ENCODE measurements at places on chromosomes 5 and 9. TPM values are rescaled to one million over a fixed set of nuclear protein-coding genes. Genes with fewer than 3 reads are reported as not detected.

Gene ALDH1A1
- total RNA-seq, result not detected

Gene SPINK1
- total RNA-seq, result not detected

Gene SLC45A2
- total RNA-seq, result 0.19 TPM

Gene PIP5KL1
- total RNA-seq, result 4.1 TPM

DNA sequence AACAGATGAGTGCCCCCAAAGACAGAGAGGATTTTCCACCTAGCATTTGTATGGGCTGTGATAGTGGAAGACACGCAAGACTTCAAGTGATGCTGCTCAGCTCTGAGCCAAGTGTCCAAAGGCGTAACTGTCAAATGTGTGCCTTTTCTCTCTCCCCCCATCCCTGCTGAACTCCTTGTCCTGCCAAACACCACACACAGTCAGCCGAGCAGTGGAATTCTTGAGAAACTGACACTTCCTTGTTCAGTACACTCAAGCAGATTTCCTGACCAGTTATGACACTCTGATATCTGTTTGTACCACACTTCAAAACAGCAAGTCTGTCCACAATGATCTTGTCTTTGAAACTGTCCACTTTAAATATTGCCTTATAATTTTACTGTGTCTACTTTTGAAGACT is 166.4 kb downstream of the PIK3R1 start:
- DNase-seq, result no peak

DNA sequence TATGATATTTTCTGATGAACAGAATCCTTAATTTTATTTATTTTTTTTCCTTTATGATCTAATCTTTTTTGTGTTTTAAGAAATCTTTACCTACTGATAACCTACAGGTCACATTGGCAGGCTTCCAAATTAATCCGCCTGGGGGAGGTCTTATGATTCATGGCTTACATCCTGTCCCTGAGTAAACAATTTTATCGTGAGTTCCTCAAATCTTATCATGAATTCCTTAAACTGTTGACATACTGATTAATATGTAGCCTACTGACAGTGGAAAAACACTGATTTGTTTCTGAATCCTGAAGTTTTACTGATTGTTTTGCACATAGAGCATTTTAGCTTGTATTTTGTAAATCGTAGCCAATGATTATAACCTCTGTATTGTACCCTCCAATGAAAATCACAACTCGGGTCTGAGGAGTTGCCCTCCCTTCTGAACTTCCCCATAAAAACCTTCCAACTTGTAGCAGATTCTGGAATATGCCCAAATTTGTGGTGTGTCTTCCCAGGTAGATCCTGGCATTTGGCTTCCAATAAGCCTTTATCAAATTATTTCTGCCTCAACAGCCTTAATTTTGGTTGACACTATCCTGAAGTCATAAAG is 105.6 kb downstream of the VCAN start:
- no peak for DNase-seq

DNA sequence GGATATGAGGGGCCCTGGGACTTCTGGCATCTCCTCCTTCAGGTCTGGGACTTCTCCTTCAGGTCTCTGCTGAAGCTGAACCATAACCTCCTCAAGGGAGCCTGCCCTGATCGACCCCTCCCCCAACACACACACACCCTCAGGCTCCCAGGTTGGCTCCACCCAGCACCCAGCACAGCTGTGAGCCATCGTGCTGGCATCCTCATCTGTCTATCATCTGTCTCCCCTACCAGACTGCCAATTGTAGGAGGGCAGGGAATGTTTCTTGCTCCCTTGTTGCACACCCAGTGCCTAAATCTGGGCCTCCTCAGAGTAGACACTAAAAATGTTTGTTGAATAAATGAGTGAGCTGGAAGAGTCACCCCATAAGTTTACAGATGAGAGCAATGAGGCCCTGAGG is 71.4 kb downstream of the LRSAM1 start:
- DNase-seq, result no peak

DNA sequence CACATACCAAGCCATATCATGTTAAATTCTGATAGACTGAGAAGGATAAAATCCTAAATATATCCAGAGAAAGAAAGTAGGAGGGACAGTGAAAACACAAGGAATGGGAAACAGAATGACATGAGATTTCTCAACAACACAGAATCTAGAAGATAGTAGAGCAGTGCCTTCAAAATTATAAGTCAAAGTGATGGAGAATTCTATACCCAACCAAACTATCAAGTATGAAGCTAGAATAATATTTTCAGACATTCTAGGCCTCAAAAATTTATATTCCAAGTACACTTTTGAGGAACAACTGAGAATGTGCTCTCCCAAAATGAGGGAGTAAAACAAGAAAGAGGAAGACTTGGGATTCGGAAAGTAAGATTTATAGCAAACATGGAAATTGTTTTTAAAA is 10.9 kb upstream of the TTLL11 start:
- no peak for DNase-seq

GRCh38 chr5:35229076-35230037 is 930 bp downstream of the PRLR start:
- DNase-seq, result no peak

GRCh38 chr9:134627417-134628353 is 13.9 kb upstream of the COL5A1 start:
- no peak for DNase-seq

GRCh38 chr9:4836676-4837075 is 43.9 kb downstream of the RCL1 start:
- DNase-seq, result no peak

DNA sequence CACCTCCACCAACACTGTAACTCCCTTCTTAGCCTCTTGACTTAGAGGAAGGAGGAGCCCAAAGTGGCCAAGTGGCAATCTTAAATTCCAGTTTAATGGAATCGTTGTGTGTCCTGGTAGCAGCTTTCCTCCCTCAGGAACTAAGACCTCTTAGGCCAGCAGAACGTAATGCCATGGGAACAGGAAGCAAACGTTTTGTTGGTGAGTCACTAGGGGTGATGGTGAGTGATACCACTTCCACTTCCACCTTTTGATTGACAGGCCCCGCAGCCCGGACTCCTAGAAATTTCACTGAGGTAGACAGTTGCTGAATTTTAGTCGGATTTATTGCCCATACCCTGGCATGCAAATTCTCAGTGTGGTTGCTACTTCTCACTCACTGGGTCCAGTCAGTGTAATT is 94.2 kb upstream of the FBN2 start:
- DNase-seq, result no peak
